Activated CD4-positive, alpha-beta T cell treated with anti-CD3 and anti-CD28 coated beads, Interleukin-2, amount 10 ng/mL, durations not matched to agents 7 days and 5 days (primary cell): ENCODE measurements at places on chromosomes 3 and 15.
A peak's percentile ranks its signal among the peaks of the same experiment; 100 is the strongest.

- no peak for DNase-seq
These were observed 6.9 kb downstream of the GALNT15 start for GRCh38 chr3:16181361-16181760.

GRCh38 chr15:64665179-64665578, 110.2 kb downstream of the RBPMS2 start:
- DNase-seq = no peak

DNA sequence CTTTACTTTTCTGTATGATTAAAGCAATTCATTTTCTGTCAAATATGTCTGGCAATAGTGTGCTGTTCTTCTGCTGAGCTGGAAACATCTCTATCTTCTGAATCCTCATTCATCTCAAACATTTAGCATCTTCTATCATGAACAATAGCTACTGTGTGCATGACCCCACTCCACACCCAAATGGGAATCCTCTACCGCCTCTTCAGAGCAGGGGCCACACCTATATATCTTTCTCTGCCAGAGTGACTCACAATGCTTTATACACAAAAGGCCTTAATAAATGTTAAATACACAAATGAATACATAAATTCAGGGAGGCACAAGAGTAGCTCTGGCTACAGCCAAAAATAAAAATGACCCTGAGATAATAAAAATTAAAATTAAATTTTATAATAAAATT, 8.0 kb downstream of the ALDH1A2 start:
- no peak for DNase-seq

DNA sequence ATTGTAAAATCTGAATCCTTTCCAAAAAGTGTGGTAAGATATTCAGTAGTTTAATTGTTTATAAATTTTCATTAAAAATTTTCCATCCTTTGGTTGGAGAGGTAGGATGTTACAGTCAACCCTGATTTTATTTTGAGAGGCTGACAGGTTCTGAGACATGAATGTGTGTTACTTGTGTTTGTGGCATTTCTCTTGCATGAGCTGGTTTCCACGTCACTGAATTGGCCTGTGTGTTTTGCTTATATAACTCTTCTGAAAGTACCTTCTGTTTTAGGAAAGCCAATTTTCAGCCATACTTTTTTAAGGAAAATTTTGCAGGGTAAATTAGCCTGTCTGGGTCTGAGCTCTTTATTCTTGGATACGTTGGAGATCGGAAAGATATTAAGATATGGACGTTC, 30.7 kb downstream of the PXYLP1 start:
- no peak for DNase-seq

DNA sequence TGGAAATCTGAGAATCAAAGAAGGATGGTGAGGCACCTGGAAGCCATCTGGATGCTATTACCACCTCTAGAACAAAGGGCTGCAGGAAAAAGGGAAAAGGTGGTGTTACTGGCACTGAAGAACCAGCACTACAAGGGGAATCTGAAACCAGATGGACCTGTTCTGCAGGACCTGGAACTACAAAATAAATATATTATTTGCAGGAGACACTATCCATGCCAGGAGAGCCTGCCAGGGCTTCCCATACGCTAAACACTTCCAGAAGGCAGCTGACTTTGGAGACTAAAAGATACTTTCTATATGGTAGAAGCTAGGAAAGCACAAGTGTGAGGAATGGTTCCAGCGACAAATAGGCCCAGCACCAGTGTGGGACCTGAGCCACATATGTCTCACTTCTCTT, 83.4 kb upstream of the POU1F1 start:
- DNase-seq = no peak

DNA sequence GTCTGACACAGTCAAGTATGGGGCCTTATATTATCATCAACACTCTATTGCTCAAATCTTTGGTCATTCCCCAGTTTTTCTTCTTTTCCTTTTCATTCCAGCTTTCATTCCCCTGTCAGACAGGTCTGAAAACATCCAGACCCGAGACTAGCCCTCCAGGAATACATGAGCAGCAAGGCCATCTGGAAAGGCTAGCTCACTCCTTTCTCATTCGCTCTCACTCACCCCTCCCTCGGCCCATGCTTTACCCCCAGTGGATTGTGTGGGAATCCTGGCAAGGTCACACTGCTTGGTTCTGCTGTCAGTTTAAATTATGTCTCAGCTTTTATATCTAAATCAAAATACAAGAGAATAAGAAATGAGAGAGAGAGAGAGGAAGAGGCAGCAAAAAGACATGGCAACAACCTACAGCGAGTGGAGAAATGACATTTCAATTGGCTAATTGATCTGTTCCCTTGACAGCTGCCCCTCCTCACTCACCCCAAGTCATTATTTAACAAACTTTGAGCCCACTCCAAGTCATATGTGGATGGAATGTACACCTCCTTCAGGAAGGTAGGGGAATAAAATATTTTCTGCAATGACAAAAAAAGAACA, 962.2 kb downstream of the TUSC7 start:
- no peak for DNase-seq

- DNase-seq = peak; percentile 48
These were observed 1560.4 kb downstream of the OTOL1 start for GRCh38 chr3:163056874-163057497.

DNA sequence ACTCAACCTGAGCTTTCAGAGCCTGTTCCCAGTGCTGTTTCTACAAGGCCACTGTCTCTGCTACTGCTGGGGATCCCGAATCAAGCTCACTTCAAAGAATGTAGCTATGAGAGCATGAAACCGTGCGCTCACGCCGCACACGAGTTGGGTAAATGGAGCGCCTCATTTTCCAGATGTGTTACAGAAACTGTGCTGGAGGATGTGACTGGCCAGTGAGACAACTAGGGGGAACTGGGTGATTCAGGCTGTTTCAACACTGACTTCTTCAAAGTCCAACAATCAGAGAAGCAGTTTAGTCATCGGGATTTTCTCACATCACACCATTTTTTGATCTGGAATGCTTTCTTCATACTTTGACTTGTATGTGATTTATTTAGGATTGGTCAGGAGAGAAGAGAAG, 3.5 kb downstream of the ZNF710 start:
- DNase-seq = no peak

DNA sequence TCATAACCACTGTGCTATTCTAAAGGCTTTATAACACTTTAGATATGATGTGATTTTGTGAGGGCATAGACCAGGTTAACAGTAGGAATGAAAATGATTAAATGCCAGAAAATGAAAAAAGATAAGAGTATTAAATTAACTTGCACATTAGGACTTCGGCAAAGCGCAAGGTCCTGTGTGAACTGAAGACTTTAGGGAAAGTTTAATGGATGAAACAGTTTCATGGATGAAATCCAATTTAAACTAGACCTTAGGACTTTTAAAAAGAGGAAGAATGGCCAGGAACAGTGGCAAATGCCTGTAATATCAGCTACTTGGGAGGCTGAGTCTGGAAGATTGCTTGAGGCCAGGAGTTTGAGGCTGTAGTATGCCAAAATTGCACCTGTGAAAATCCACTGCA, 8.7 kb downstream of the SLMAP start:
- DNase-seq = no peak

DNA sequence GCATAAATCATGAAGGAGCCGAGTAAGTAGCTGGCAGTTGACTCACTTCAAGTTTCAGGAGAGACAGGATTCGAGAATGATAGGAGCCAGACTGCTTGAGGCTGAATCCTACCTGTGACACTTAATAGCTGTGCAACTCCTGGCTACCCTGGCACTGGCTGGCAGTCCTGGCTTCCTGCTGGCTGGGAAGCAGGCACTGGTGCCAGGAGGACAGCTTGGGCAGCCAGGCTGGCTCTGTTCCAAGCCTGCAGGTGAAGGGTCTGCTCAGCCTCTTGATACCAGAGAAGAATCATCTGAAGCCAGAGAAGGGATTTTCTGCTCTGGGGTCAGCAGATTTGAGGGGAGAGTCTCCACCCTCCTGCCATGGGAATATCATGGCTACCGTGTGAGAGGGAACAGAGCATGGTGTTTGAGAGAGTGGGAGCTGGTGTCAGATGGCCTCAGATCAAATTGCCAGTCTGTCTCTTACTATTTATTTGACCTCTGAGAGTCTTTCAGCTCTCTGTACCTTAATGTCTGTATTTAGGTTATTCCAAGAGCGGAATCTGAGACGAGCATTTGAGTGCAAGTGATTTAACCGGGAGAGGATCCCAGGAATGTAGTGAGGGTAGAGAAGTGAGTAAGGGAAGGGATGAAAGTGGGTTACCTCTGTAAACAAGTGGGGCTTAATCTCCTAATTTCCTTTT, 4.4 kb upstream of the XIRP1 start:
- no peak for DNase-seq

DNA sequence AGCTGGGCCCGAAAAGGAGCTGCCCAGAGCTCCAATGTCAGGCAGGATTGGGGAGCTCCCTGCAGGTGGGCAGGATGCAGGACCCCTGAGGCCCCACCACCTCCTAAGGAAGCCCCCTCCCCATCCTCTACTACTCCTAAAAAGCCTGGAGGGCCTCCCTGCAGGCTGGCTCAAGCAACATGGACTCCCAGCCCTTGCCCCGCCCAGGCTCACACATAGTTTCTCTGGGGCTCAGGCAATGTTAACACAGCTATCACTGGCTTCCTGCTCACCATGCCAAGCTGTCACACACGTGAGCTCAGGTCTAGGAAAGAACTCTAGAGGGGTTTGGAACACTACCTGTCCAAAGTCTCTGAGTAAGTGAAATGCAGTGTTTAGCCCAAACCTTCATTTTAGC, 65.4 kb upstream of the ZNF148 start:
- DNase-seq = no peak

- no peak for DNase-seq
These were observed 76.5 kb downstream of the HMG20A start for GRCh38 chr15:77497110-77497737.

GRCh38 chr15:66424963-66425612, 38.4 kb downstream of the MAP2K1 start:
- DNase-seq = no peak

- DNase-seq = no peak
These were observed 389.1 kb upstream of the SGO1 start for GRCh38 chr3:20575146-20575545.

DNA sequence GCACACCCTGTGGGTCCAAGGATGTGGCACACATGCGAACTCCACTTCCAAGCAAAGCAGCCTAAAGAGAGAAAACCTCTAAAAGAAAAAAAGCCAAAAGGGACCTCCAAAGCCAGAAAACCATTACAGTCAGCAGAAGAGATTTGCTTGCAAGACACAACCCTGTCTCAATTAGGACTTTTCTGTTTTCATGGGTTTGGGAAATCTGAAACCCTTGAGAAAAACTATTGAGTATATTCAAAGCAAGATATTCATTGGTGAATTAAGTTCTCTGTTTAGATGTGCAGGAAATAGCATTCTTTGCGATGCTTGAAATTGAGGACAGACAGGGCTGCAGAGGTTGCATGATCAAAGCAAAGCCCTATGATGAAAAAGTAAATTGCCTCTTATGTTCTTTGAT, 10.2 kb upstream of the LDHAL6B start:
- DNase-seq = no peak
